ENCODE measurements at places on chromosomes 5 and 9.
A peak's percentile ranks its signal among the peaks of the same experiment; 100 is the strongest.

DNA sequence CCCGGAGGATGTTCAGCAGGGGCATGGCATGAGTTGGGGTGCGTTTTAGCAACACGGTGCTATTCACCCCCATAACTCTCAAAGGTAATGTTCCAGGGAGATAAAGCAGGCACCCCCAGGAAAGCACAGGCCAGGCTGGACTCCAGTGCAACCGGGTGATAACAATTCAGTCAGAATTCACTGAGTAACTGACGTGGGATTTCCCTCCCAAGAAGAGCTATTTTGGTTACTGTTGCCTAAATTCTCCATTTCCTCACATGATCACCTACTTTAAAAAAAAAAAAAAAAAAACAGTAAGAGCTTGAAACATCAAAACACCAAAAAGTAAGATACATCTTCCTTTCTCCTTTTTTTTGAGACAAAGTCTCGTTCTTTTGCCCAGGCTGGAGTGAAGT, 137.6 kb upstream of the WWC1 start:
- DNase-seq: no peak

DNA sequence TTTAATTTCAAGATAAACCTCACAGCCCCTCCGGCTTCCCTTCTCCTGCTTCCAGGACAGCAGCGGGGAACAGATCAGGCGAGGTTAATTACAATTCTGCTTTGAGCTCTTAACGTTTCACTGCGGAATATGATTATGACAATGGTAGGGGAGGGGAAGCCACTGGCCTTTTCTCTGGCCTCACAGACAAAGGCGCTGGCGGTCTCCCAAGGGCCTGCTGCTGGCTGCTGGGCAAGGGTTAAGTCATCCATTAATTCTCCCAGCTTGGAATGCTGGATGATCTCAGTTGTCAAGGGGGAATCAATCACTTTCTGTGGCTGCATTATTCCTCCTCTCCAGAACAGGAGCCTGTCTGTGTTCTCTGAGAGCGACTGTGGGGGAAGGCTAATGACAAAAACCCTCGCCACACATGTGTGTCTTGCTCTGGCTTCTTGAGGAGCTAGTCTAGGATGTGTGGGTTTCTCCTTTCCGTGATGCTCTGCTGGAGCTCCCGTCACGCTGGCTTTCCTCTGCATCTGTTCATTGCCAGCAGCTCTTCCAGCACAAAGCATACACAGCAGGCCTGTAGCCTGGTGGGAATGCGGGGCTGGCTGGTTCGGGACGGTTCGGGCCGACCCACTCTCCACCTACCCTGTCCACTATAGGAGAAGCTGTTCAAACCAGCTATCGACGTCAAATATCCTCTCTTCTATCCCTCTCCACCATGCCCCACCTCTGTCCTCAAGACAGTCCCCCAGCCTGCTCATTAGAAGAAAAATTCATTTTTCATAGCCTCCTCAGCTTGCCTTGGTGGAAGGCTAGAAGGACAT, 82.8 kb downstream of the DCP2 start:
- DNase-seq: peak; percentile 39

DNA sequence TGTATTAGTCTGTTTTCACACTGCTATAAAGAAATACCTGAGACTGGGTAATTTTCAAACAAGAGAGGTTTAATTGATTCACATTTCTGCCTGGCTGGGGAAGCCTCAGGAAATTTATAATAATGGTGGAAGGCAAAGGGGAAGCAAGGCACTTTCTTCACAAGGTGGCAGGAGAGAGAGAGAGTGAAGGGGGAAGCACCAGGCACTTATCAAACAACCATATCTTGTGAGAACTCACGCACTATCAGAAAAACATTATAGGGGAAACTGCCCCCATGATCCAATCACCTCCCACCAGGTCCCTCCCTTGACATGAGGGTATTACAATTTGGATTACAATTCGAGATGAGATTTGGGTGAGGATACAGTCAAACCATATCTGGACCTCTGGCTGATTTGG, 34.7 kb downstream of the ADRB2 start:
- DNase-seq: no peak

DNA sequence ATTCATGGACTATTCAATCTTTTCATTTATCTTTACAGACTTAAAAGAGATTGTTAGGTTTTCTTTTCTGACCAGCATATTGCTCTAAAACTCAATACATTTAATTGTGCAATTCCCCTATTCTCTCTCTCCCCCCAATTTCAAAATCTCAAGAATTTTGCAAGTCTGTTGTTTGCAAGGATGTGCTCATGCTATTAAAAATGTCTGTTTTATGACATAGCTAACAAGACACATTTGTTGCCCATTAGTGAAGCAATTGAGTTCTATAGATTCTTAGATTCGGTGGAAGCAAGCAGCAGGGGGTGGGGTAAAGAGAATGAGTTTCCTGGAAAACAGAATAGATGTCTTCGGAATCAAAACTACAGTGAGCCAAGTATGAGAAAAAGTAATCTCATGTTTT, 8.5 kb upstream of the CSNK1A1 start:
- no peak for DNase-seq

DNA sequence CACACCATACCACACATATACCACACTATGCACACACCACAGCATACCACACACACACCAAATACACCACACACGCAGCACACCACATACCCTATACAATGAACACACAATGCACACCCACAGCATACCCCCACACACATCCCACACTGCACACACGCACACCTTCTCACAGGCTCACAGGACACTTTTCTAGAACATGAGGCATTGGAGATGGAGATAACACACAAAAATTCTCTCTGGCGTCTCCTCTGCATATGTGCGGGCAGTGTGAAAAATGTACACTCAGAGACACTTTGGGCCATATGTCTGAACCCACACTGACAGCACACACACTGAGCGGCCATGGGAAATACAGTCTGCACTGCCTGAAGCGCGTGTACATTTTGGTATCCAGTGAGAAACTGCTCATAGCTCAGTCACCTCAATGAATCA, 278.1 kb downstream of the GADD45G start:
- DNase-seq: no peak

DNA sequence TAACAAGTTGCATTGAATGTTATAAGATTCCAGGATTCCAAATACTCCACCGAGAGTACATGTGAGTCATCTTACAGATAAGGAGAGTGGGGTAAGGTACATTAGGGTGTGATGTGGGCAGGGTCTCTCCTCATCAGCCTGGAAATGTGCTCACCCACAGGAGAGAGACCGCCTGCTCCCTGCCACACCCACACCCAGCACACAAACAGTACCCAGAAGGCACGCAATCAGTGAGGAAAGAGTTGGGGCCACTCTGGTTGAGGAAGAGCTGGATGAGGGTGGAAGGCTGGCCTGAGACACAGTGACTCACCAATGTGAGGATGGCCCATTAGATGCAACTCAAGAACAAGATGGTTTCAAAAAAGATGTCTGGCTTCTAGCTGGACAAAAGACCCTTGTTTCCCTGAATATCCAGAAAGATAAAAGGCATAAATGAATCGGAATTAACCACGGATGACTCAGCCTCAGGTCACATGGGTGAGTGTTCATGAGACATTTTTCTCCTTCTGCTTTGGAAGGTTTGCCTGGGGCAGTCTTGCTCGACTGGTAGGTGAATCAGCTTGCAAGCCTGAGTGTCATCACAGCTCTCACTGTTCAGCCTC, 51.1 kb upstream of the LHFPL2 start:
- DNase-seq: no peak

- DNase-seq: no peak
Measured at GRCh38 chr5:7242118-7242710, 153.7 kb upstream of the ADCY2 start.

DNA sequence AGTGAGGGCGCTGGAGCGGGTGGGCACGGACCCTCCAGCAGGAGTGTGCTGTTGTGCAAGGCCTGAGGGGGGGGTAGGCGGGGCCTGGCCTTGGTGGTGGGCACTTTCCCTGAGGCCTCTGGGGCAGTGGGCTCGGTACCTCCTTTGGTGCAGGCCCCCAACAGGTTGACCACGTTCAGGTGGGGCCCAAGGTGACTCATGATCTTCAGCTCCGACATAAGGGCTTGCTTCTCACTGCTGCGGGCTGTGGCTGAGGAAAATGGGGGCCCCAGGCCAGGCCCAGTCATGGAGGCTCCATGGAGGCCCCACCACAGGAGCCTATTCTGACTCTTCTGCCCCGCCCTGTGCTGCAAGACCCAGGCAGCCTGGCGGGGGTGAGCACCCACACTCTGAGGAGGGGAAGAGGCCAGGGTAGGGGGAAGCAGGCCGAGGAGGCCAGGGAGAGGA, 31.5 kb downstream of the PDGFRB start:
- DNase-seq: no peak

DNA sequence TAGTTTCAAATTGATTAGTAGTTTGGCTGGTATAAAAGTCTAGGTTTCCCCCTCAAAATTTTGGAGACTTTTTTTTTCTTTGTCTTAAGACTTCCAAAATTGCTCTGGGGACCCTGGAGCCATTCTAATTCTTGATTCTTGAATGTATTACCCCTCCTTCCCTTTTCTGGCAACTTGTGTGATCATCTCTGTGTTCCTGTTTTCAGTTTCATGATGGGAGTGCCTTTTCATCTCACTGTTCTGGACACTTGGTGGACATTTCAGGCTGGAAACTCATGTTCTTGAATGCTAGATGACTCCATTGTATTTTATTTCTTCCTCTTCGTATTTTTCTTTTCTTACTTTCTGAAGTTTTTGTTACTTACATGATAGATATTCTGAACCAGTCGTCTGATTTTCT, 57.3 kb upstream of the LRRC70 start:
- DNase-seq: no peak

DNA sequence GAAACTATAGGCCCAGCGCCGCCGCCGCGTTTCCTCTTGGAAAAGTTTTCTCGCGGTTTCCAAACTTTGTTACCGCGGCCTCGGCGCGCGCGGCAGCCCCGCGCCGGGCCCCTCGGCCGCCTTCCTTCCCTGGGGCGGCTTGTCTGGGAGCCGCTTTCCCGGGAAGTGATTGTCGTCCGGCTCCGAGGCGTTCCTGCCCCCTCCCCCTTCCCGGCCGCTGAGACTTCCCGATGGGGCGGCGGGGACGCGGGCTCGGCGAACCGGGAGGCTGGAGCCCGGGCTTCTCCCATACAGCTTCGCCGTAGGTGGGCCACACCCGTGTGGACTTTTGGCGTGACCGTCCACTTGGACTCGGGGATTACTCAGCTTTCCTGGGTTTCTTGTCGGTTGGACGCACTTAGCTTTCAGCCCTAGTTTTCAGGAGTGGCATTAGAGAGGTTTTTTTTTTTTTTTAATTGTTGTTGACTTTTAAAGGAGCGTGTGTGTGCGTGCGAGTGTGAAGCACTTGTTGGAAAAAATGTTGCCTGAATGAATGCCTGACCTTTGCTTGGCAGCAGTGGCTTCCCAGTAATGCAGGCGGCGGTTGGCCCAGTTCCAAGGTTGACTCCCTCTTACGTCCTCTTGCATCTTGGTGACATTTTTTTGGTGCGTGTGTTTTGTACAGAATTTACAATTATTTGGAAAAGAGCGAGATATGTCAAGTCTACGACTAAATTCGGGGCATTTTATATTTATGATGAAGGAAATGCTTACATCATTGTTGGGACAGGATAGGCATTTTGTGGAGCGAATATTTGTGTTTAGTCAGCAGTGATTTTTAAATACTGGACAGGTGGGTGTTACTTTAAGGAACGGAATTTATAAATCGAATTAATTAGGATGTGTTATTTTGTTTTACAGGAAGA, 821 bp downstream of the CTNNA1 start:
- DNase-seq: peak; percentile 78

- no peak for DNase-seq
Measured at GRCh38 chr9:134152022-134152448, 12.3 kb downstream of the RNU6ATAC start.

DNA sequence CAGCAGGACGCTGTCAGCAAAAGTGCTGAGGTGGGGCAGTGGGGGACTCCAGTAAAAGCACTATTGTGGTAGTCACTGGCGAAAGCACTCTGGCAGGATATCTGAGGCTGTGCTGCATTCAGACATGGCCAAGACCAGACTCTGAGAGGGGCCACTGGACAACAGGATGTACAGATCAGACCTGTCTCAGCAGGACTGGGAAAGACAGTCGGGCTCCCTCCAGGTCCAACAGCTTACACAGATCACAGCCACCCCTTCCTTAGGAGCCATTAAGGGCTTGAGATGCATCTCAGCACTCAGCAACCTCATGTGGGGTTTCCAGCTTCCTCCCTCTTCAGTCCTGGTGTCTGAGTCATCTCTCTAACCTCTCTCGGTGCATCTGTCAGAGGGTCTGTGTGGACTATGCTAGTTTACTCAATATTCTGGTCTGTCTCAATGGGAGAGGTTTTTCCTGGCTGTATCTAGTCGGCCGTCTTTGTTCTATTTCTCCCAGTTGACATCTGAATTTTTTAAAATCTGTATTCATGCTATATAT, 154.5 kb downstream of the CWC27 start:
- no peak for DNase-seq

DNA sequence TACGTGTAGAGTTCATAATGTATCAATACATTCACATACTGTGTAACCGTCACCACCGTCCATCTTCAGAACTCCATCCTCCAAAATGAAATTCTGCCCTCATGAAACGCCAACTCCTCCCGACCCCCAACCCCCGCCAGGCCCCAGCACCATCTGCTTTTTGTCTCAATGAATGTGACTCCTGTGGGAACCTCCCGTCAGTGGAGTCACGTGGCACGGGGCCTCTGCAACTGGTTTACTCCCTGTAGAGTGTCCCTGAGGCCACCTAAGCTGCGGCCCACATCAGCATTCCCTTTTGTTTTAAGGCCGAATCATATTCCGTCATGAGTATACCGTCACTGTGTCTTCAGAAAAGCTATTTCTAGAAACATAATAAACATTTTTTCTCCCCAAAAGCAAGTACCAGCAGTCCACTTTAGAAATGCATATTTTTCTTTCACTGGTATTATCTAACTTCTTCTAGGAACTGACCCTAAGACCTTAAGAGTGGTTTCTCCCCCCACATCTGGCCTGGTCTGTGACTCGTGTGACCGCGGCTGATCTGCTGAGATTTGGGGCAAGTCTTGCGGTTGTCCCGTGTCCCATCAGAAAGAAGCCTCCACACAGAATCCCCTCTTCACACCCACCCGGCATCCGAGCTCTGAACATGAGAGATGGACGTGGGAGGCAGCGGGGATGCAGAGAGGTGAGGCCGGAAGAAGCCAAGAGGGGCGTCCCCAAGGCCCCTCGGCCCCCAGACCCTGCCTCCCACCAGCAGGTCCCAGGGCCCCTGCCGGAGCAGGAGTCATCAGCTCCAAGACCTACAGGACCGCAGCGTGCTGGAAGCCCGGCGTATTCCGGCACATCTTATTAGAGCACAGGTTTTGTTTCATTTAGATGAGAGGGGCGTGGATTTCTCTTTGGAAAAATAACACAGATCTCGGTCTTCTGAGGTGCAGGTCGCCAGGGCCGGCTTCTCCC, 38.3 kb downstream of the SLC6A3 start:
- DNase-seq: no peak

GRCh38 chr9:95131023-95131943, 186.2 kb downstream of the FANCC start:
- DNase-seq: peak; percentile 57

GRCh38 chr9:2210201-2210600, 195.1 kb downstream of the SMARCA2 start:
- DNase-seq: no peak

GRCh38 chr9:90024409-90024808, 419.6 kb downstream of the GADD45G start:
- no peak for DNase-seq

Data from NCI-H446 (cell line).